Upper lobe of left lung (tissue), 6 donors: ENCODE measurements at places on chromosomes 4 and X.

DNA sequence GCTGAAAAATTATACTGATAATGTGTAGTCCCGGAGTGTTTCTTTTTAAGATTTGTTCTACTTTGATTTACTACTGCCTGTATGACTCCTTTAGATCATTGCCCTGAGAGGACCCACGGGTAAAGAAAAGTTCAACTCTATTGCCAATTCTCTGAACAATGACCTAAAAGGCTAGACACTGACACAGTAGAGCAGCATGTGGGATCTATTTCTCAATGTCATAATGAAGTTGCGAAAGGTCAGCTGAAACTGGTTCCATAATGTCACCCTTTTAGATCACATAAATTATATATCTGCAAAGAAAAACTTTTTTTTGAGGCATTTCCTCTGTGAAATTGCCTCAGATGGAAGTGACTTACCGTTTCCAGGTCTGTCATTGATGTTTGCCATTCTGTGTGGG is 67.4 kb downstream of the GLRB start:
- DNase-seq: no peak

DNA sequence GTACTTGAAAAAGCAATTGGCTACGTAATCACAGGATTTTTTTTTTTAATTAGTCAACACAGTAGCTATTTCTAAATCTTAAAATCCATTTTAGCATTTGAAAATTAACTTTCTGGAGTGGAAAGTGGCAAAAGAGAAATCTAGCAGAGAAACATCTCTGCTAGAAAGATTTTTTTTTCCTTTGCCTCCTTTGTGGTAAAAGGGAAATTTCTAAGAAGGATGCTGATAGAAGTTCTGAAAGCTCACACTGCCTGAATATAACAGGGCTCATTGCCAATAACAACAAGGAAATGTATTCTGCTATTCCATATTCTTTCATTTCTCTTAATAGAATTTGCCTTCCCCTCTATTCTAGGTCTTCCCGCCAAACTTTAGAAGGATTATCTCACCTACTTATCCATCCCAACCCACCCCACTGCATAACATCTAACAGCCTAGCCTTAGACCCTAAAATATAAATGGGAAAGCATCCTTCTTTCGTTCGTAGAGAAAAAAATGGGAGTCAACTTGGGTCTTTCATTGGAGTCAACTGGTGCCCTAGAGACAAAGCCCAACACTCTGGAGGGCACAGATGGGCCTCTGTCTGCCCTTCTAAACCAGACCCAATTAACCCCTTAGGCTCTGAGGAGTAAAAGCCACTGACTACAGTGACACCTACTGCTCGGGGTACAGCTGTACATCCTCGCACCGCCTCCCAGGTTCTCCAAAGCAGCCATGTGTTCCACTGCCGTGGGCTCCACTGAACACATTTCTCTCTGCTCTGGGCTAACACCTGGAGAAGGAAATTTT is 103.9 kb downstream of the MAML3 start:
- no peak for DNase-seq

DNA sequence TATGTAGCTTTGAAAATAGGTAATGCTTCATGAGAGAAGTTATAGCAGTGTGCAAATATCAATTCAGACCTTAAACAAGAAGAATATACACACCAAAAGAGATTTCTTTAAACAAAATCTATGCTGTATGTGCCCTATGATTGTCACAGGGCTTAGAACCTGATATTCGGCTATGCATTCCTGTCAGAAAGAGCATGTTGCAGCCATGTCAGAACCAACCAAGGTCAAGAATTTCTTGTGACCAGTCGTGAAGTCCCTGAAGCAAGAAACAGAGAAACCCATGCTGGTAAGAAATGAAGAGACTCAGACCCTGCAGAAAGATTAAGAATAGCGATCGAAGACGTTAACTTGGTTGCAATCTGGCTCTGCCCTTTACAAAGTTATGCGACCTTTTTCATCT is 210.3 kb upstream of the SPIN4 start:
- DNase-seq: no peak

DNA sequence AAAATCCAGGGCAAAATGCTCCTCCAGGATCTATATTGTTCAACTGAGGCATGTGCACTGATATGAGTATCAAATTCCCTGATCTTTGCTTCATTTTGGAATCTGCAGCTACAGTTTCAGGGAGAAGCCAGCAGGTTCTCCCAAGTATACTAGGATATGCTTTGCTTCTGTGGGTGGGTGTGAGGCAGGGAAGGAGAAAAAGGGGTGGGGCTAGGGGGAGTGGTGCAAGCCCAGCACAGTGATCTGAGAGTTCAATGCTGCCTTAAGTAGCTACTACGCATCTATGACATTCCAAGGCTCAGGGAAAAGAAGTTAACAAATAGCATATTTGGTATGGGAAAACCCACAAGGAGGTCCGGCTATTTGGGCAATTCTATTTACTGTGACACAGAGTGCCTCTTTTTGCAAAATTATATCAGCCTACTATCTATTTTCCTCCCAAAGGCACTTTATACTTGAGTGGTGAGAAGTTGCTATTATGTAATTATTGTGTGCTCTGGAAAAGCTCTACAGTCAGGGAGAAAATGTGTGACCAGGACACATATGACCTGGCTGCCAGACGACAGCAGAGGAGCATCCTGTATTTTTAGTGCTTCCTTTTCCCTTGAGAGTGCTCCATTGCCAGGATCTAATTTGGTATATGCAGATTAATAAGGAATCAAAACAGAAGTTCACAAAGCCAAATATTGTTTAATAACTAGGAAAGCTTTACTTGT is 162.0 kb downstream of the RNF150 start:
- no peak for DNase-seq

GRCh38 chr4:123380728-123381716 is 15.6 kb upstream of the SPRY1 start:
- DNase-seq: no peak
